ENCODE measurements at places on chromosomes 6 and 20.

DNA sequence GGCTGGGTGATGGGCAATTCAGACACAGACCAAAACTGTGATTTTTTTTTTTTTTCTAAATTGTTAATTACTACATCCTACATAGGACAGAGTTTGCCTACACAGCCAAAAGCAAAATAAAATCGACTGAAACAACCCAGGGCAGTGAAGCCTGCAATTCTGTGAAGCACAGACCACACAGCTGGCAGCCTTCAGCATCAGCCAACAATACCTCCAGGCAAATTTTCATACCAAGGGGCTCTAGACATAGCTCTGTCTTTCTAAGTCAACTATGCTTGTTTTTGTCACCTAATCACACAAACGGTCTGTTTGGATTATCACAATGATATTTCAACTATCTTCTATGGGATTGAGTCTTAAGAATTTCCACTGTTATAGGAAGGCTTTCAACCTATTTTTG, 17.6 kb downstream of the RMND1 start:
- no peak for ATAC-seq

GRCh38 chr20:41734506-41734945, 116.3 kb upstream of the CHD6 start:
- no peak for ATAC-seq

- ATAC-seq = no peak
These were observed 124.1 kb upstream of the RAB32 start for GRCh38 chr6:146419576-146419975.

GRCh38 chr6:42158011-42158410, 15.2 kb upstream of the GUCA1A start:
- no peak for ATAC-seq

GRCh38 chr6:145813285-145814034, 1.1 kb downstream of the FBXO30 start:
- no peak for ATAC-seq

DNA sequence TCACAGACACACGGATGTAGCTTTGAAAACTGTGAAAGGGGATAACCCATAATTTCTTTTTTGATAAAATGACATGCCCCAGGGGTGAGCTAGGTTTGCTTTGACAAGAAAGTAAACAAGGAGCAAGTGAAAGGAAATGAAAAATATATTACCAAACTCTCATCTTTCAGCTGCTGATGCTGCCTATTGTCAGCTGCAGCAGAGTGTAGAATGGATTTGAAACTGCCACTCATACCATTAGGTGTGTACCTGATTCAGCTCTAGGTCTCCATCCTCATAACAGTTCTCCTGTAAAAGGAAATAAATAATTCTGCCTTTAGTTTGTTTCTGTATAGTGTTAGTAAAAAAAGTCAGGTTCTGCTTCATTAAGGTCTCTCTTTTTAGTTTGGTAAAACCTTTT, 415.1 kb upstream of the MARCKS start:
- no peak for ATAC-seq

DNA sequence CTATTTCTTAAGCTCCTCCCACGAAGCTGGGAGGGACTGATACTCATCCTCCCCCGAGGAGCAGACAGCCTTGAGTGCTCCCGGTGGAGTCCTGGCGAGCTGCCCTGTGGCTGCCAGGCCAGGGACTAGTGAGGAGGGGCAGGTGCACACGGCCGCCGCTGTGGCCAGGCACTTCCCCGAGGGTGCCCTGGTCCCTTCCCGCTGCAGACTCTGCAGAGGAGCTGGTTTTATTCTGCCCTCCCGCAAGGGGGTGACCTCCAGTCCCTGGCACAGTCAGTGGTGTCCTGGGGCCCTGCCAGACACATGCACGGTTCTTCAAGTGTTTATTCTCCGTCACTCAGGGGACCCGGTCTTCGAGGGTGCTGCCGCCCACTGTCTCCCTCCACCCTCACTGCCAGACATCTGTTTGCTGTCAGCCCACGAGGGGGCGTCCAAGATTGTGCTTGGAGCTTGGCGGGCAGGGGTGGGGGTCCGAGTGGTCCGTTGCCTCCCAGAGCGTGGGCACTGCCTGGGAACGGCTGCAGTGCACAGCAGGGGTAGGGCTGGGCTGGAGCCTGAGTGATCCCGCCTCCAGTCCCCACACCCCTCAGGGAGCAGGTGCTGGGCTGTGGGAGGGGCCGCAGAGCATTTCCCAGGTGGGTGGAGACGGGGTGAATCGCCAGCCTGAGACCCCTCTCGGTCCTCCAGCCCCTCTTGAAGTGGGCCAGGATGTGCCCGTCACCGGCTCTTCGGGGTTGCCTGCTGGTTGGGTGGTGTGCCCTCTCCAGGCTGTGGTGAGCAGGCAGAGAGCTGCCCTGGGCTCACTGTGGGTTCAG, 3.1 kb upstream of the CABLES2 start:
- ATAC-seq = peak; percentile 21

DNA sequence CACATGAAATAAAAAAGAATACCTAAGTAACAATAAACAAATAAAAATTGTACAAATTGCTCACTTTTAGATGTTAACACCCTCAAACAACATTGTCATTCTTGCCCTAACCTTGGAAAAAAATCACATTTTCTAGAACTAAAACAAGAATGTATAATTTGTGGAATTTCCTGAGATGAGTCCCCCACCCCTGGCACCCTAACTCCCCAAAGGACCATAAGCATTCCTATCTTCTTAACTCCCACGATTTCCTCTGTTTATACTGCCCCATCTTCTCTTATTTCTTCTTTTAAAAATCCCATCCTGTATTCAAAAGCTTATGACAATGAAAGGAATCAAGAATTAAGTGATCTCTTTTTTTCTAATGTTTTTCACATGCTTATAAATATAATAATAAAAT, 70.9 kb downstream of the IBTK start:
- no peak for ATAC-seq

DNA sequence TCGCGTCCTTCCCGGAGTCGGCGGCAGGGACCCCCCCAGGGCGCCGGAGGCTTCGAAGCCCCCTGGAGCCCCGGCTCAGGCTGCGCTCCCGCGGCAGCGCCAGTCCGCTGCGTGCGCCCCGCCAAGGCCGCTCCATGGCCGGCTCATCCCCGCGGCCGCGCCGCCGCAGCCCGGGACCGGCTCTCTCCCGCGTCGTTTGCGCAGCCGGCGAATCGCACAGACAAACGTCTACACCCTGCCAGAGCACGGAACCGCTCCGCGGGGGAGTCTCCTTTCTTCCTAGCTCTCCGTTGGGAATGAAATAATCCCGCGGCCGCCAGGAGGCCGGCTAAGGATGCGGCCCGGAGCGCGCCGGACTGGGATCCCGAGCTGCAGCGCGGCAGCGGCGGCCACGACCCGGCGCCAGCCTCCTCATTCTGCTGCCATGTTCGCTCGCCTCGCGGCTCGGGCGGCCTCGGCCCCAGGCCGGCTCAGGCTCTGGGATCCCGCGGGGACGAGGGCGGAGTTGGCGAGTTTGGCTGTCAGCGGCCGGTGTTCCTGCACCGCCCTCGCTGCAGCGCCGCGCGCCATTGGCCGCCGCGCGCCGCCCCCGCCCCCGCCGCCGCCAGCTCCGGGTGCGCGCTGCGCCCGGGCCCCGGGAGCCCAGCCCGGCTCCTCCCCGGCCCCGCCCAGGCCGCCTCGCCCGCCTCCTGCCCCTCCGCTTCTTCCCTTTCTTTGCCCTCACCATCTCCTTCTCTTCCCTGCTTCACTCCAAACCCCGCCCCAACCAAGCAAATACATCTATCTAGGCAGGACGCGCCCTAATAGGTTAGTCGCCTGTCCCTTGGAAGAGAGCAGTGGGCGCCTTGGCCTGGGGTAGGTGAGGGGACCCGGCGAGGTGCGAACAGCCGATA, at the start of gene GFOD1:
Gene GFOD1 (minus strand): TSS at position 479 of the 893 bp plus-strand sequence. CDS start 710 bp downstream, outside the sequence.
- peak; percentile 77 for ATAC-seq

GRCh38 chr6:97548354-97548753, 265.3 kb upstream of the MMS22L start:
- no peak for ATAC-seq

- ATAC-seq = no peak
These were observed 698.0 kb upstream of the POU3F2 start for GRCh38 chr6:98136333-98136732.

DNA sequence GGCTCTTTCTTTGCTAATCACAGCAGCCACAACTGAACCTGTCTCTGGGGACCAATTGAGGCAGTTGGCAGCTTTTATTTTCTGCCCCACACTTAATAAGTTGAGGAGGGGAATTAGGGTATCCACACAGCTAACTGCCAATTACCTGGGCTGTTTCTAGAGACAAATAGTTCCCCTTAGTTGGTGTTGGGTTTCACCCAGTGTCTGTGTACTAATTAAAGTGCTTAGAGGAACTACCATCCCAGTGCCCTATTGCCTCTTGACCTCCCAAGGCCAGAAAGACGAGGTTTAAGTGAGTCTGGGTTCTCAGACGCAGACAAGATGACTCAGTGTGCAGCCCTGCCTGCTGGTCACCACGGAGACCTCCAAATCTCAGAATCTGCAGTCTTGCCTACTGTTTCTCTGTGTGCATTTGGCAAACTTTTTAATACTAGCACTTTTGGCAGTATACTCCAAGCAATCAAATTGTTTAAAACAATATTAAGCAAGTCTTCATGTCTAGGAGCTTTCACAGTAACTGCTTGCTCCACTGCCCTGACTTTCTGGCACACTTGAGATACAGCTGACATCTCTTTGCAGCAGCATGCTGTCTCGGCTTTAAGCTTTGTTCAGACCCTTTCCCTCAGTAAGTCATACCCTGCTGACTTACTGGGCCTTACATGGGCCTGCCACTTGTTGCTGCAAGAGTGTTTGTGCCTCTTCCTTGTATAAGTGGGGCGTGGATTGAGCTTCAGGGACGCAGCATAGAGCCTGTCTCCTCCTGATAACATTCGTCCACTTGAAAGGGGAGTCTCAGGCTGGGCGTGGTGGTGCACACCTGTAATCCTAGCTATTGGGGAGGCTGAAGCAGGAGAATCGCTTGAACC, 31.9 kb downstream of the STK35 start:
- ATAC-seq = peak; percentile 64

DNA sequence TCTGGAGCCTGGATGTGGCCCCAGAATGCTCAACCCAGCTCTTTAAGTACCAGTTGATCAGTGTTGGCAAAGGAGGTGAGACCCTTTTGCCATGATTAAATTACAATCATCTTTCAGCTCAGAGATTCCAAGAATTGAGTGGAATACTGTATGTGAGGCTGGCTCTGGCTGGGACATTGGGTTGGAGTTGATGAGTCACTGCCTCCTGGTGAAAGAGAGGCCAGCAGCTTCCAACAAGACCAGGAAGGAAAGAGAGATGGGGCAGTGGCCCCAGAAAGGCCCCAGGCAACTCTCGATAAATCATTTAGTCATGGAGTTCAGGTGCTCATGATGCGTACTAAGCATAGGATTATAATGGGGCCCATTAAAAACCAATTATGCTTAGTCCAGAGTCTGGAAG, 2.1 kb downstream of the TGM6 start:
- no peak for ATAC-seq

GRCh38 chr6:89986650-89987074, 92.4 kb downstream of the GJA10 start:
- ATAC-seq = no peak

GRCh38 chr6:122416825-122417224, 17.4 kb downstream of the HSF2 start:
- ATAC-seq = no peak

- peak; percentile 100 for ATAC-seq
These were observed 681.6 kb upstream of the GJE1 start for GRCh38 chr6:141451181-141451510.

DNA sequence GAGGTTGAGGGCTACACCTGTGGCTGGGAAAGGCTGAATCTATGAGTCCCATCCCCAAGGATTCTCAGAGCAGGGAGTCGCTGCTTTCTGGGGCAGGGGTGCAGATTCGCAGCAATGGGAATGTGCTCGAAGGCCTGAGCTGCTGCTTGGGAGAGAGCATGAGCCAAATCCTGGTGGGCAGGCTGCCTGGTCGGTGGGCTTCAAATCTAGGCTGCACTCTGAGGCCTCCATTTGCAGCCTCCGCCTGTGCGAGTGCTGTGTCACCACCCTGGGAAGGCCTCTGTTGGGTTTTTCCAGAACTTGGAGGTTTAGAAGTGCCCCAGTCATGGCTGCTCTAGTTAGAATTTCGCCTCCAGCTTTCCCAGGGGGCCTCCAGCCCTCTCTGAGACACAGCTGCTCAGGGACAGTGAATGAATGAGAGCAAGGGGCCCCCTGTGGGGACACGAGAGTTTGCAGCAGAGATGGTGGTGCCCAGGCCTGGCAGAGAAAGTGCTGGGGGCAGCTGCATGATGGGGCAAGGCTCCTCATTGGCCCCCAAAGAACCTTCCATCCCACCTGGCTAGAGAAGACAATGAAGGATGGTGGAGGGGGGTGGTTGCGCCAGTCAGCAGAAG, 31.1 kb upstream of the RNF24 start:
- ATAC-seq = no peak

GRCh38 chr6:151242420-151242861, 2.7 kb downstream of the AKAP12 start:
- no peak for ATAC-seq

DNA sequence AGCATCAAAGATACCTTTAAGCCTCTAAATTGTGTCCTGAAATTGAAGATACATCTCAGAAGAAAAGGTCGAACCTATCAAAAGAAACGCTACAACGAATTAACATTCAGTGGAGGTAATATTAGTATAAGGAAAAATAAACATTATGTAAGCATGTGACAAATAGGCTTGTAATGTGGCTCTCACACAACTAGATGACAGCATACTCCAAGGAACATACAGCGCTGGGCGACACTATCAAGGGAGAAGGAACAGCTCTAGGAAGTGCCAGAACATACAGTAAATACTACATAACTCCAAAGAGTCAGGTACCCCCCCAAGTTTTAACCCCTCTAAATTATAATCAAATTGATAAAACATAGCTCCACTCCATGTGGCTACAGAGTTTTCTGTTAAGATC, 103.5 kb downstream of the LAMP5 start:
- peak; percentile 64 for ATAC-seq

DNA sequence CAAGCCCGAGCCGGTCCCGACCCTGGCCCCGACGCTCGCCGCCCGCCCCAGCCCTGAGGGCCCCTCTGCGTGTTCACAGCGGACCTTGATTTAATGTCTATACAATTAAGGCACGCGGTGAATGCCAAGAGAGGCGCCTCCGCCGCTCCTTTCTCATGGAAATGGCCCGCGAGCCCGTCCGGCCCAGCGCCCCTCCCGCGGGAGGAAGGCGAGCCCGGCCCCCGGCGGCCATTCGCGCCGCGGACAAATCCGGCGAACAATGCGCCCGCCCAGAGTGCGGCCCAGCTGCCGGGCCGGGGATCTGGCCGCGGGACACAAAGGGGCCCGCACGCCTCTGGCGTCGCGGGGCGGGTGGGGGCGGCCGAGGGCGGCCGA, 37.5 kb downstream of the YTHDF1 start:
- ATAC-seq = peak; percentile 2
